Astrocyte of the spinal cord (primary cell): ENCODE measurements at places on chromosomes 3 and 15.

- DNase-seq: no peak
Measured at GRCh38 chr15:86392296-86392695, 312.6 kb downstream of the AGBL1 start.

- DNase-seq: peak; percentile 43
Measured at GRCh38 chr15:89772932-89773583, 3.1 kb upstream of the MESP2 start.

GRCh38 chr3:57068437-57069089 lies 8.1 kb downstream of the SPATA12 start:
- peak; percentile 87 for DNase-seq

DNA sequence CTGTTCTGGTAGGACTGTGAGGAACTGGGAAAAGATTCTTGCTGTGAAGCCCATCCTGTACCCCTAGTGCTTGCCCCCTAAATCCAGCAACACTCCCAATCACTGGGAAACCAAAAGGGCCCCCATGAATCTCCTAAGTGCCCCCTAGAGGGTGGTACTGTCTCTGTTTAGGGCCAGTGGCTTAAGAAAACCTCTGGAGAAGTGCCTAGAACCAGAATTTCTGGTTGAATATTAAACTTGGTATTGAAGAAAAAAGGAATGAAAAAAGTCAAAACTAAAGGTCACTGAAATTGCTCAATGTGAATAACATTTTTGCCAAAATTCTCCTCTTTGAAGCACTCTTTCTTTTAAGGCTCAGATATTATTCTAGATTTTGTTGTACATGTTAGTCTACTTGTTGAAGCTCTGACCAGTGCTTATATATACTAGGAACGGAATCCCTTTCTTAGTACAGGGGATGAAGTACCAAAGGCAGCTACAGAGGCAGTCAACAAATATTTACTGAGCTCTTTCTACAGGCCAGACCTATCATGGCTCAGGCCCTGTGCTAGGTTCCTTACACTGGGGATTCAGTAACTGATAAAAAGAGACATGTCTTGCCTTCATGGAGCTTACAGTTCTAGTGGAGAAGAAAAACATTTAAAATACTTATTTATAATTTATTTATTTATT lies 138.8 kb downstream of the MYLK start:
- DNase-seq: no peak

GRCh38 chr15:34721802-34722438 lies 32.9 kb downstream of the GJD2 start:
- DNase-seq: peak; percentile 17
